ENCODE measurements at places on chromosomes 11 and 22.

DNA sequence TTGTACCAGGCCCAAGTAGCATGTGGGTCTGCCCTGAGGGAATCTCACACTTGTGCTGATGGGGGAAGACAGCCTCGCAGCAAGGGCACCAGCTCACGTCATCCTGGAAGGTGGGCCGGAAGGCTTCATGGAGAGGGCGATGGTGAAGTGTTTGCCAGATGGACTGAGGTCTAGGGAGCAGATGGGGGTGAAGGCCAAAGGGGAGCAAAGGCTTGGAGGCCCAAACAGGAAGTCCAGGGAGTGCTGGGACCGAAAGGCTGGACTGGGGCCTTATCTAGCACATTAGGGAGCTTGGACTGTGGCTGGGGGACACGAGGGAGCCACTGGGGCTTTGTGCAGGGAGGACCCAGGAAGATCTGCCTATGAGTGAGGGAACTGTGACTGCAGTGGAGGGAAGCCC, 1.2 kb upstream of the TNFRSF13C start:
- no peak for DNase-seq

GRCh38 chr11:107676336-107677057, 35.4 kb downstream of the SLN start:
- no peak for DNase-seq

GRCh38 chr22:32801537-32802236, at the start of gene TIMP3:
Gene TIMP3, plus strand, starts transcription at chr22:32801705. Its CDS starts 297 bp downstream, at chr22:32802002.
- no peak for DNase-seq

DNA sequence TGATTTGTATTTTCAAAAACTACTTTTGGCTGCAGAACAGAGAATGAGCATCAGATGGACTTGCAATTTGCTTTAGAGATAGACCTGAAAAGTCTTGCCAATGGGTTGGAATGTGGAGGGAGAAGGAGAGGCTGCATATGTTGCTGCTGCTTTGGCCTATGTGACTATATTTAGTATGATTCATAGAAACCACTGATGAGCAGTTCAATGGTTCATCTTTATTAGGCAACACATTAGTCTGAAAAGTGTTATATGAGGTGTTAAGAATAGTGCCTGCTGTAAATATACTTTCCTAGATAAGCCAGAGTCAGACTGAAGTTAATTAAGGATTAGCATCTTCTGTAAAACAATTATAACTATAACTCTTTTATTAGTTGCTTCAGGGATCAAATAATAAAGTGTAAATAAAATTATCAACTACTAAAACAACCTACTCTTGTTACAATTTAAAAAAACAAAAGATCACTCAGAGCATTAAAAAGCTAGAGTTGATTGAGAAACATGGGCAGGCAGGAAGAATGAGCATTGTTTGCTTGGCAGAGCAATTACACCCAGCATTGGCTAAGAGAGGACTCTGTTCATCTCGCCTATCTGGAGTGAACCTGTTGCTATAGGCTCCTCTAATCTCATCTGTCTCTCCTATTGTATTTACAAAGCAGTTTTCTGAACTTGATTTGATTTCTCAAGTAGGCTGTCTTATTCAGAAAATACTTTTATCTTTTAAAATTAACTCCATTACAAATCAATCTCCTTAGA, 36.3 kb downstream of the HORMAD2 start:
- no peak for DNase-seq

DNA sequence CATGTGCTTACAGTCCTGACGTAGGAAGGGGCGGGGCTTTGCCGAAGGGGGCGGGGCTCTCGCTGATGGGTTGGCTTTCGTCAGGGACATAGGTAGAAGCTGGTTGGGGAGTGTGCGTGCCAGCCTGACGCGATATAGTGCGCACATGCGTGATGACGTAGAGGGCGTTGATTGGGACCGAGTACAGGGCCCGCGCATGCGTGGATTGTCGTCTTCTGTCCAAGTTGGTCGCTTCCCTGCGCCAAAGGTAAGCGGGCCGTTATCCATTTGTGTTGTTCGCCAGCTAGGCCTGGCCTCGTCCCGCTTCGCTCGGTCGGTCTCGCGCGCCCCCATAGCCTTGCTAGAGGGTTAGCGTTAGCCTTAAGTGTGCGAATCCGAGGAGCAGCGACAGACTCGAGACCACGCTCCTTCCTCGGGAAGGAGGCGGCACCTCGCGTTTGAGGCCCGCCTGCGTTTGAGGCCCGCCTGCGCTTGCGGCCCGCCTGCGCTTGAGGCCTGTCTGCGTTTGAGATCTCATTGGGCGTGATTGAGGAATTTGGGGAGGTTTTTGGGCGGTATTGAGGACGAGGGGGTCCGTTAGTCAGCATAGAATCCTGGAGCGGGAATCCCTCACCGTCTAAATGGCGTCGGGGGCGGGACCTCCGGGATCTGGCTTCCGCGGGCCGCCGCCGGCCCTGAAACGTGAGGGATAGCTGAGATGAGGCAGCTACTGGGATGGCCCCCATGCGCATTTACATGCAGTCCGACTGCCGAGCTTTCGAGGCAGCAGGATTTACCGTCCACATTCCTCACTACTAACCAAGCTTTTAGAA, at the start of gene XRCC6:
Gene XRCC6, plus strand, starts transcription at position 197 of the 812 bp plus-strand sequence. CDS start 710 bp downstream, outside the sequence.
- peak; percentile 100 for DNase-seq

- no peak for DNase-seq
Observed at GRCh38 chr22:26894766-26895485, 237.5 kb downstream of the MIAT start.

- DNase-seq = no peak
Observed at GRCh38 chr22:39721206-39722031, 150.9 kb downstream of the CACNA1I start.

DNA sequence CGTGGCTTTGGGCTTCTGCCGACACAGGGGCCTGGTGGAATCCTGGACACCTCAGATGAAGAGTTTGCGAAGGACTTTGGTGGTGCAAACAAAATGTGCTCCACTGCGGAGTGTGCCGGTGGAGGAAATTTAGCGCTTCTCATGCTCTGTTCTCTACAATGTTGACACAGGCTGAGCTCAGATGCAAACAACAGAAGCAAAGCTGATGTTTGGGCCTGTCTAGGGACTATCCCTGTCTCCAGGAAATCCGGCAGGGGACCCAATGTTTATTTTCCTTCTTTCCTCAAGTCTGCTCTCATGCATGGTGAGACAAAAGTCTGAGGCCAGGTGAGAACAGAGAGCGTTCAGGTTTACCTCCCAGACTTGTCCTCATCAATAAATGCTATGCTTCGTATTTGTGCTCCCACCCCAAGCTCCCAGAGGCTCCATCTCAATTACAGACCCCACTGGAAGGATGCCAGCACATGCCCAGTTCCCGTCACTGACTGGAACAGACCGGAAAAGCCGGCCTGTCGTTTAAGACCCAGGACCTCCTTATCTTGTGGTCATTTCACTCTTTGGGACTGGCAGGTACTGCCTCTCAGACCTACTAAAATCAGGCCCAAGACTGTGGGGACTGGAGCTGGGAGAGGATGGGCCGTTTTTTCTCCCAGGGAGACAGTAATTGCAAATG, 105.7 kb upstream of the B3GAT1 start:
- DNase-seq = no peak
